ENCODE measurements at places on chromosomes 7 and 10.

GRCh38 chr7:137110091-137110509 lies 233.4 kb downstream of the PTN start:
- DNase-seq, result no peak

DNA sequence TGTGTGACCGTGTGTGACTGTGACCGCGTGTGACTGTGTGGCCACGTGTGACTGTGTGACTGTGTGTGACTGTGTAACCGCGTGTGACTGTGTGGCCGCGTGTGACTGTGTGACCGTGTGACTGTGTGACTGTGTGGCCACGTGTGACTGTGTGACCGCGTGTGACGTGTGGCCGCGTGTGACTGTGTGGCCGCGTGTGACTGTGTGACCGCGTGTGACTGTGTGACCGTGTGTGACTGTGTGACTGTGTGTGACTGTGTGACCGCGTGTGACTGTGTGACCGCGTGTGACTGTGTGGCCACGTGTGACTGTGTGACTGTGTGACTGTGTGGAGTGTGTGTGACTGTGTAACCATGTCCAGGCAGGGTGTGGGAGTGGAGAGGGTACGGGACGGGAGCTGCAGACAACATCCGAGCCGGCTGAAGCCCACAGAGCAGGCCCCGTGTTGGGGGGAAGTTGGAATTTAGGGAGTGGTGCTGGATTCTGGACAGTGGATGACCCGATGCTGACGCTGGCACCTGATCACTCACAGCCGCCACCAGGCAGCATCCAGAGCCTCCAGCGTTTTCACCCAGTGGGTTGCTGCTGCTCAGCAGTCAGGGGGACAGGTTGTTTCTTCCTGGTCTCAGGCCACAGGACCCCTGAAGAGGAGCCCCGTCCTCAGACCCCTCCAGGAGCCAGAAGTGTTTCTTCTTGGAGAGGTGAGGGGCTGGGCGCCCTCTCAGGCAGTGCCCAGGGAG lies 503.5 kb downstream of the DNAJB6 start:
- DNase-seq, result no peak

DNA sequence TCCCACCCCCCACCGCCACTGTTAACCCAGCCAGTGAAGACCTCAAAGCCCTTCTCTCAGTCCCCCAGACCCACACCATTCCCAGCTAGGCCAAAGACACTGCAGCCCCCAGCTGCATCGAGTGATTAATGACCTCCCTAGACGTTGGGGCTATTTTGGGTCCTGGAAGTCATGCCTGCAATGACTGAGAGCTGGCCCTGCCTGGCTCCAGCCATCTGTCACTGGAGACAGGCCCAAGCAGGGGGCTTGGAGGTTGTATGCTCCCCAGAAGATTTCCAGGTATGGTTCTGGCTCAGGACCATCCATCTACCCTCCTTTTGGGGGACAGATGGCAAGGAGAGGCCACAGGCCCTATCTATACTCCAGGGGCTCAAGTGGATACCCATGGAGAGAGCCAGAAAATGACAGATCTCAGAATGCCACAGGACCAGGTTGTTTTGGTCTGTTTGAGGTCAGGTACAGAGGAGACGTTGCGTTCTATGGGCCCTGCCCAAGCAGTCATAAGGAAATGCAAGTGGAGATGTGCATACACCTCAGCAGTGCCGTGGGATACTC lies 5.1 kb downstream of the KCNIP2 start:
- DNase-seq, result peak; percentile 82

- DNase-seq, result no peak
Measured at GRCh38 chr7:84714765-84715164, 472.1 kb downstream of the SEMA3D start.

GRCh38 chr10:70595566-70596016 lies 7.0 kb downstream of the PRF1 start:
- DNase-seq, result no peak

- DNase-seq, result no peak
Measured at GRCh38 chr10:124254490-124254889, 161.1 kb upstream of the CHST15 start.

DNA sequence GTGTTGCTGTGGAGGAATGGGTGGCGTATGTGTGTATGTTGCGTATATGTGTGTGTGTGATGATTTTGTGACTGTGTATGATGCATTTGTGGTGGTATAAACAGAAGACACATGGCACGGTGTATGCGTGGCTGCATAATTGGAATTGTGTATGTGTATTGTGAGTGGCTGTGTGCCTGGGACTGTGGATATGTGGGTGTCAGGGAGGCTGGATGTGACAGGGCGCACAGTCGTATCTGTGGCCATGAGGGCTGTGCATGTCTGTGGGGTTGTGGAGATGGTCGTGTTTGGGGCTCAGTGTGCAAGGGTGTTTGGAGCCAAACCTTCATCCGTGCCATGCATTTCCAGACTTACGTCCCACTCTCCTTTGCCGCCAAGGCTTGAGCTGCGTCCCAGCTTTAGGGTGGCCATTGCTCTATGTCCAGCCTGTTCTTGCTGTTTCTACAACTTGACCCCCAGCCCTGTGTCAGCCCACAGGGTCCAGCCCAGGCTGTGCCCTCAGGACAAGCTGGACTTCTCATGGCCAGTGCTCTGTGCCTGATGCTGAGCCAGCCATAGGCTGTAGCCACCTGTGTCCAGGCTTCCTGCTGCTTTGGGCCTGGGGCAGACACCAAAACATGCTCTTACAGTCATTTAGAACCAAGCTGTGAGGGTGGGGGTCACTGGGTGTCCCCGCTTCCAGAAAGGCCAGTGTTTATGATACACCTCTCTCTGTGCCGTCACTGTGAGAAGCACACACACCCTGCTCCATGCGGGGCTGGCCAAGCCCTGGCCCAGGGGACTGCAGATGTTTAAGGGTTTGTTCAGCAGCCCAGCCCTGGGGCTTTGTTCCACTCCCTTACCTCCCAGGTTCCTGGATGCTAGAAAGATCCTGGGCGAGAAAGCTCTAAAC lies 127.6 kb downstream of the NEURL1 start:
- no peak for DNase-seq

- DNase-seq, result no peak
Measured at GRCh38 chr10:100482834-100483185, 20.0 kb downstream of the WNT8B start.

DNA sequence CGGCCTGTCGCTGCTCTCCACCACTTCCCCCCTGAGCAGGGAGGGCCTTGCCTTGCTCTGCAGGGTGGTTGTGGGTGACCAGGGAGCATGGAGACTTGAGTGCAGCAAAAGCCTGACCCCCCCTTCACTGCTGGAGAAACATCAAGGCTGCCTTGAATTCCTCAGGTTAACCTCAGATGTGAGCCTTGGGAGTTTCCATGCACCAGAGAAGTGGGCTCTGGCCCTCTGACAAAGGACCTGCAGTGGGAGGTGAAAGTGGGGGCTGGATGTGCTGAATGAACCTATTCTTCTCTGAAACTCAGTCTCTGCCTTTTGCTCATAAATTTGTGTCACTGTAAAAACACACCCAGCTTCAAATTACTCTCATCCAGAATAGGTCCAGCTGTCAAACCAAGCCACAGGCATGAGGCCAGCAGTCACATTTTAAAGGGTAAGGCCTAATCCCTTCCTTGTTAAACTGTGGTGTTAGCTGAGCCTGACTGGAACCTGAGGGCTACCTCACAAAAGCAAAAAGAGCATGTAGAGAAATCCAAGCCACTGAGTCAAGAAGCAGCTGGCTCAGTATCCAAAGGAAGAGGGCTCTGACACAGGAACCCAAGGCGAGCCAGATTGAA lies 356.8 kb downstream of the CCSER2 start:
- DNase-seq, result no peak

DNA sequence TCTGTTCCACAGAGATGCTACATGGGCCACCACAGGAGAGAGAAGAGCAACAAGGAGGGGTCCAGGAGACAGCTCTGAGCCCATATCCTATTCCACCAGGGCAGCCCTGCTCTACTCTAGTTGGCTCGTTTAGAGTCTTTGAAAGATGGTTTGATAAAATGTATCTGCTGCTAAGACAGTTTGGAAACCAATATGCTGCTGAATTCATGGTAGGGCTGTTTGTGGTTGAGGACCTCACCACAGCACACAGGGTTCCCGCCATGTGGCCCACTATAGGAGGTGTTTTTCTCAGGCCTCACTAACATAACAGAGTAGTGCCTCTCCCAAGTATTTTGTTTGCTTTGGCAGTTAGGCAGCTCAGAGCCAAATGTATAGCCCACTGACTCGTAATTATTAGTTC lies 35.8 kb upstream of the ZC3HAV1L start:
- no peak for DNase-seq

- no peak for DNase-seq
Measured at GRCh38 chr10:56142092-56142728, 218.8 kb downstream of the ZWINT start.

GRCh38 chr7:117873310-117874190 lies at the start of gene CTTNBP2:
TSS of gene CTTNBP2 (minus strand) at chr7:117873441. CDS start at chr7:117873415, 26 bp downstream.
- peak; percentile 69 for DNase-seq

- DNase-seq, result no peak
Measured at GRCh38 chr7:133510326-133511055, 257.6 kb downstream of the EXOC4 start.

GRCh38 chr7:78607099-78607498 lies 808.5 kb downstream of the PHTF2 start:
- DNase-seq, result no peak

DNA sequence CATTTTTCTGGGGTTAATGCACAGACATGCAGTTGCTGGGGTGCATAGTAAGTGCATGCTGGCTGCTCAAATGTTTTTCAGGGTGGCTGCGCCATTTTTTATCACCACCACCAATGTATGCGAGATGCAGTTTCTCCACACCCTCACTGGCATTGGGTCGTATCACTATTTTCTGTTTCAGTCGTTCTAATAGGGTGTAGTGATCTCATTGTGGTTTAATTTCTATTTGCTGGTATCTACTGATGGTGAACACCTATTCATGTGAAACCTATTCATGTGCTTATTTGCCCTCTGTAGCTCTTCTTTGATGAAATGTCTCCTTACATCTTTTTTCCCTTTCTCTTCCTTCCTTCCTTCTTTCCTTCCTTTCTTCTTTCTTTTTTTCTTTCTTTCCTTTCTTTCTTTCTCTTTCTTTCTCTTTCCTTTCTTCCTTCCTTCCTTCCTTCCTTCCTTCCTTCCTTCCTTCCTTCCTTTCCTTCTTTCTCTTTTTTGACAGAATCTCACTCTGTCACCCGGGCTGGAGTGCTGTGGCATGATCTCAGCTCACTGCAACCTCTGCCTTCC lies 84.3 kb downstream of the ELFN1 start:
- DNase-seq, result no peak

All from cerebellum (tissue), 4 donors.